Ascending aorta (tissue), 2 donors: ENCODE measurements at places on chromosomes 6 and 20. TPM values are rescaled to one million over a fixed set of nuclear protein-coding genes. Genes with fewer than 3 reads are reported as not detected.

CLPSL1 gene
- total RNA-seq = not detected

SLC17A2 gene
- not detected for total RNA-seq

SAMD10 gene
- total RNA-seq = not detected

RPS10 gene
- total RNA-seq = 1,703 TPM

GRCh38 chr6:74875193-74875592 lies 330.7 kb downstream of the COL12A1 start:
- DNase-seq = no peak
- H3K4me3 ChIP-seq = no peak overlapping the region
- no peaks in the 10 kb centered on the region for H3K36me3 ChIP-seq
- H3K27me3 ChIP-seq = no peaks in the 10 kb centered on the region
- no peak overlapping the region for H3K27ac ChIP-seq

DNA sequence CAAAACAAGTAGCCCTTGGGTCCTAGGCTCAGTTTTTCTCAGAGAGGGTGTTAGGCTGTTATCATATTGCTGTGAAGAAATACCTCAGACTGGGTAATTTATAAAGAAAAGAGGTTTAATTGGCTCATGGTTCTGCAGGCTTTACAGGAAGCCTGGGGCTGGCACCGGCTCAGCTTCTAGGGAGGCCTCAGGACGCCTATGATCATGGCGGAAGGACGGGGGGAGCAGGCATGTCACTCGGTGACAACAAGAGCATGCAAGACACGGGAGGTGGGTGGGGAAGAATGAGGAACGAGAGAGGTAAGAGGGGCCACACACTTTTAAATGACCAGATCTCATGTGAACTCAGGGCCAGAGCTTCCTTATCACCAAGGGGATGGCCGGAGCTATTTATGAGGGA lies 26.9 kb downstream of the CDH26 start:
- no peaks in the 10 kb centered on the region for H3K27me3 ChIP-seq
- H3K36me3 ChIP-seq = no peaks in the 10 kb centered on the region
- no peak for DNase-seq
- no peaks in the 10 kb centered on the region for H3K4me1 ChIP-seq

DNA sequence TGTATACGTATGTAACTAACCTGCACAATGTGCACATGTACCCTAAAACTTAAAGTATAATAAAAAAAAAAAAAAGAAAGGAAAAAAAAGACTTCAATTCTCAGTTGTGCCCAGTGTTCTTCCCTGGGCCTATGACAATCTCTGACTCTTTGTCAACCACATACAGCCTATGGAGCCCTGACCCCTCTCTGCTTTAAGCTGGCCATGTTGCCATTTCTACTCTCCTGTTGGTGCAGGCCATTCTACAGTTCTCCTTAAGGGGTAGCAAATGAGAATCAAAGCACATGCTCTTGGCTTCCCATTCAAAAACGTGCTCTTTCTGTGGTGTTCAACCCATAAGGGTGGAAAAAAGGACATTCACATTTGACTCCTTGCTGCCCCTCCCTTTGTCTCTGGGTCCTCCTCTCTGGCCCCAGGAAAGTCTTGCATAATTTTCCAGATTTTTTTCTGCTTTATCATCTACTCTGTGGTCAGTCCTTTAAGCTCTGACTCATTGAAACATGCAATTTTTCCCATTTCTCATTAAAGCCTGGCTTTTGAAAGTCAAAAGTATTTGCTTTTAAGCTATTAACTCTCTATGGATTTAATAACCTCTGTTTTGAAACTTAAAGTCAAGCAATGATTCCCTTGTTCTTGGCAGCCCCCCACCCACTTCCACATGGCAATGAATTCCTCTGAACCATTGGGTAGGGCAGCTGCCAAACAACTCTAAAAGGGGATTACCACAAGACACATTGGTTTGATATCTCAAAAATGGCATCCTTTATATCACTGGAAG lies 208.6 kb upstream of the MCHR2 start:
- no peak for DNase-seq
- no peaks in the 10 kb centered on the region for H3K27me3 ChIP-seq
- H3K27ac ChIP-seq = no peak overlapping the region
- no peak overlapping the region for H3K4me3 ChIP-seq
- H3K36me3 ChIP-seq = no peaks in the 10 kb centered on the region

GRCh38 chr6:2085657-2086056 lies 159.7 kb downstream of the GMDS start:
- no peak overlapping the region for H3K4me3 ChIP-seq
- peak overlapping the region; percentile 76 for H3K27ac ChIP-seq
- H3K36me3 ChIP-seq = no peaks in the 10 kb centered on the region
- no peaks in the 10 kb centered on the region for H3K27me3 ChIP-seq

DNA sequence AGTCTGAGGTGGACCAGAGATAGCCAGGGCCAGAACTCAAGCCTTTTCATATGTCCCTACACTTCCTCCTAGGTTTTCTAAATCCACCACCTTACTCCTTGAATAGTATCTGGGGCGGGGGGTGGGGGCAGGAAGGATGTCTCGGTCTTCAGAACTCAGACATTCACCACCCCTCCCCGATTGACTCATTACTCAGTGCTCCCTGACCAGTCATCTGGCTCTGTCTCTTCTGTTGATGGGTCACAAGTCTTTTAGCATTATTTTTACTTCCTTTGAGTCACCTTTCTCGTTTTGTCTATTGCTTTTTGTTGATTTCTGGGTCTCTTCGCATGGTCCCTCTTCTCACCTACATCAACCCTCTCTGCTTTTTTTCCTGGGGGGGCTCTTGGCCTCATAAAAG lies 23.3 kb downstream of the NOX3 start:
- no peak overlapping the region for H3K27ac ChIP-seq
- no peak overlapping the region for H3K4me3 ChIP-seq
- no peaks in the 10 kb centered on the region for H3K27me3 ChIP-seq
- no peak for DNase-seq

GRCh38 chr20:11473983-11474382 lies 443.7 kb upstream of the BTBD3 start:
- H3K36me3 ChIP-seq = no peaks in the 10 kb centered on the region
- H3K27me3 ChIP-seq = no peaks in the 10 kb centered on the region
- no peak overlapping the region for H3K27ac ChIP-seq
- no peaks in the 10 kb centered on the region for H3K4me1 ChIP-seq

GRCh38 chr20:43774754-43775153 lies 48.0 kb upstream of the GTSF1L start:
- H3K27me3 ChIP-seq = no peaks in the 10 kb centered on the region
- H3K4me1 ChIP-seq = no peaks in the 10 kb centered on the region
- H3K4me3 ChIP-seq = no peak overlapping the region

GRCh38 chr6:155975506-155975905 lies 519.9 kb upstream of the NOX3 start:
- DNase-seq = no peak
- H3K4me1 ChIP-seq = no peaks in the 10 kb centered on the region
- H3K4me3 ChIP-seq = no peak overlapping the region
- H3K27ac ChIP-seq = no peak overlapping the region
- no peaks in the 10 kb centered on the region for H3K36me3 ChIP-seq

DNA sequence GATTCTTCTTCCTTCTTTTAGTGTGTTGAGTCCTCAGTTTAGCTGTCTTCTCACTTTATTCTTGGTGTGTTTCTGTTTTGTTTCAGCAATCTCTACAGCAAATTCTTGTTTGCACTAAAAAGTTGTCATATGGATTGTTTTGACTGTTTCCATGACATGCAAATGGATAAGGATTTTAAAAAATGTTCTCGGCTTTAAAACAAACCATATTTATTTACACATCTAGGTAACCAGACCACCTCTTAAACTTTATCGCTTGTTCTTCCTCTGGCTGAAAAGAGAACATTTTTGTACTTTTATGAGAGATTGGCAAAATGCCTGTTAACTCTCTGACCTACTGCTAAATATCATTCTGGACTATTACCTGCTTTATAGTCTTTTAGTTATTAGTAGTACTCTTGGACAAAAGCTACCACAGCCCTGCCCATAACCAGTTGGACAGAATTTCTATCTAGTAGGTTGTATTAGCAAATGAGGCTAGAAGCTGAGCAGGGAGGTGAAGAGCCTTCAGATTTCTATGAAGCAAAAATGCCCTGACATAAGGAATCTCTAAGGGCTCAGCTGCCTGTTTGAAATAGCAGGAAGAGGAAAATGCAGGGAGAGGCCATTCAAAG lies 268.3 kb downstream of the CD109 start:
- H3K4me1 ChIP-seq = no peaks in the 10 kb centered on the region
- no peaks in the 10 kb centered on the region for H3K36me3 ChIP-seq
- H3K4me3 ChIP-seq = no peak overlapping the region
- H3K27me3 ChIP-seq = no peaks in the 10 kb centered on the region
